ENCODE measurements at places on chromosomes 2 and 18.

GRCh38 chr2:151200277-151200676 is 61.4 kb downstream of the RBM43 start:
- no peak for DNase-seq

GRCh38 chr18:22422909-22423548 is 5.3 kb upstream of the CTAGE1 start:
- DNase-seq, result no peak

- DNase-seq, result no peak
Measured at GRCh38 chr2:211564441-211564840, 974.2 kb downstream of the ERBB4 start.

GRCh38 chr2:241514986-241515737 is 6.8 kb upstream of the STK25 start:
- no peak for DNase-seq

- DNase-seq, result no peak
Measured at GRCh38 chr2:228118940-228119339, 62.5 kb downstream of the SPHKAP start.

DNA sequence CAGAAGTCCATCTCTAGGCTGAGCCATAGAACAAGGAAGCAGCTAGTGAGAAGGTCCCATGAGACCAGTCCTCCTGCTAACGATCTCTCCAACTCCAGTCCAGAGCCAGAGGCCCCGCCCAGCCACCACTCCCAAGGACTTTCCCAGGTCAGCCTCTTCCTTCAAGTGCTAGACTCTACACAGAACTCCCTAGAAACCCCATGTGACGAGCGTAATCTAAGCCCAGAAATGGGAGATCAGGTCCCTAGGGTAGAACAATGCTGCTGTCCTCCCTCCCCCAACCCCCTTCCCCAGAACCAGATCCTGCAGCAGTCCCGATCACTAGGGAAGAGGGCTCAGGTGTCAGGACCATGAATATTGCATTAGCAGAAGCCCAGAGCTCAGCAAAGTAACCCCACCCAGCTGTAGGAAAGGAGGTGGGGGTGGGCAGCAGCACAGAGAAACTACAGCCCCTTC is 6.9 kb downstream of the DCTN1 start:
- DNase-seq, result no peak

DNA sequence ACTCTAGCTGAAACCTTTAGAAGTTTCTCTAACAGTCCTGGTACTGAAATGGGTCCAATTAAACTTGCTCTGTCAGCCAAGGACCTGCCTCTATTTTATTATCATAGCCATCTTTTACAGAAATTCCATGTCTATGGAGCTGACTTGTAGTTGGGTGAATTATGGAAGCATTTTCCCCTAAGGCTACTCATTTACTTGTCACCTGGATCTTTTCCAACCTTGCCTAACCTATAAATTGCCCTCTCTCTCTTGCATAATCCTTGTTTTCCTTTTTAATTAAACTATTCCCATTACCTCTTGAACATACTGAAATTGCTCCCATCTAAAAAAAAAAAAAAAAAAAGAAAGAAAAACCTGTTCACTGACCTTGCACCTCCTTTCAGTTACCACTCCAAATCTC is 74.6 kb upstream of the DOK6 start:
- DNase-seq, result no peak

GRCh38 chr2:36403675-36404230 is 48.2 kb downstream of the CRIM1 start:
- peak; percentile 90 for DNase-seq

GRCh38 chr2:17617516-17617915 is 77.0 kb downstream of the VSNL1 start:
- DNase-seq, result no peak

DNA sequence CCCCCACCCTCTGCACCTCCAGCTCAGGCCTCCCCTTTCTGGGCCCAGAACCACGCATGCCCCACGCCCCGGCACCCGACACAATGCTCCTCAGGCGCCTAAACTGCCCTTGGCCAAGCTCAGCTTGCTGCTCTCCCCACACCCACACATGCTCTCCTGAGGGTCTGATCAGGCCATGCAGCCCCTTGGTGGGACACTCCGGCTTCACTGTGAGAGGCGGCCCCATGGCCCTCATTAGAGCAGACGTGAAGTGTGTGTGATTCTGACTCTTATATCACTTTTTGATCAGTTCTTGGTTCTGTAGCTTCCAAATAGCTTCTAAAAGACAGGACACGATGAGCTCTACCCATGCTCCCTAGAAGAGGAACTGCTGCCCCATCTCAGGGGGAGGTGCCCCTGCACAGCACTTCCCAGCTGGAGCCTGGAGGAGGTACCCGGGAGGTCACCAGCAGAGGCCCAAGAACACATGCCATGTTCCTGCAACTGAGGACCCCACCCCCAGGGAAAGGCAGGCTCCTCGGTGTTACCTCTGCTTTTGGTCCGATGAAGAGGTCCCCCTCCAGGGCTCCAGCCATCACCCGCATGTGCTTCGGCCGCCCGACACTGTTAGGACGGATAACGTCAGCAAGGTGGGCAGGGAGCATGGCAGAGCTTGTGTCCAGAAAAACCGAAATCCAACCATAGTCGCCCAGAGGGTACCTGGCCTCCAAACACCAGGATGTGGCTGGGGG is 3.6 kb downstream of the ACTR1B start:
- DNase-seq, result no peak

- no peak for DNase-seq
Measured at GRCh38 chr18:23494992-23495391, 8.3 kb upstream of the RMC1 start.

GRCh38 chr2:186559848-186560247 is 30.0 kb upstream of the ITGAV start:
- DNase-seq, result no peak

GRCh38 chr2:233422050-233422639 is 67.9 kb downstream of the DGKD start:
- DNase-seq, result no peak

DNA sequence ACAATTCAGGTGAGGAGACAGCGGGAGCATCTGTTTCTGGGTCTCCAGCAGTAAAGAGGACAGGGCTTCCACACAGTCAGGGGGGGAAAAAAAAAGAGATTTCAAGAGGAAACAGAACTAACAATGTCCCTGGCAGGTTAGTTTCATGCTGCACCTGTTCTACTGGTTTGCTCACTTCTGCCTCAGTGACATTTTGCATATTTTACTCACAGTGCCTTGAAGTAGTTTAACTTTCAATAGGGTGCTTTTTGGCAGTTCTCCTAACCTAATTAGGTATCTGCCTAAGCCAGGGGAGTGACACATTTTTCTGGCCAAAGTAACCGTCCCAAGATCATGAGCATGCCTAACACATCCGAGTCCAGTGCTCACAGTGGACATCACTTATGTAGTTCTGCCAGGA is 109.0 kb upstream of the ALK start:
- no peak for DNase-seq

GRCh38 chr2:150339951-150340350 is 147.5 kb downstream of the RND3 start:
- DNase-seq, result no peak

DNA sequence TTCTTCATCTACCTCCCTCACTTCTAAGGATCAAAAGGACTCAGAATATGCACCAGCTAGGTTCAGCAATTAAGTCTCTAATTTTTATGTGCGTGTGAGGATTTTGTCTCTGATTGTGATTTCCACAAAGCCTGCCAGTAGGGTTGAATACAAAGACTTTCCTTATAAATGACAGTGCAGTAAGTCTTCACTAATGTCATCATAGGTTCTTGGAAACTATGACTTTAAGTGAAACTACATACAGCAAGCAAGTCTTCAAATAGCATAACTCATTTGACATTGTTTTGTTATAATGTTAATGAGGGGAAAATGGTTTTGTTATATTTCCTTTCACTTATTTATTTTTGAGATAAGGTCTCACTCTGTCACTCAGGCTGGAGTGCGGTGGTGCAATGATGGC is 526.3 kb upstream of the DCC start:
- no peak for DNase-seq

GRCh38 chr2:44430342-44430741 is 68.6 kb downstream of the CAMKMT start:
- no peak for DNase-seq

DNA sequence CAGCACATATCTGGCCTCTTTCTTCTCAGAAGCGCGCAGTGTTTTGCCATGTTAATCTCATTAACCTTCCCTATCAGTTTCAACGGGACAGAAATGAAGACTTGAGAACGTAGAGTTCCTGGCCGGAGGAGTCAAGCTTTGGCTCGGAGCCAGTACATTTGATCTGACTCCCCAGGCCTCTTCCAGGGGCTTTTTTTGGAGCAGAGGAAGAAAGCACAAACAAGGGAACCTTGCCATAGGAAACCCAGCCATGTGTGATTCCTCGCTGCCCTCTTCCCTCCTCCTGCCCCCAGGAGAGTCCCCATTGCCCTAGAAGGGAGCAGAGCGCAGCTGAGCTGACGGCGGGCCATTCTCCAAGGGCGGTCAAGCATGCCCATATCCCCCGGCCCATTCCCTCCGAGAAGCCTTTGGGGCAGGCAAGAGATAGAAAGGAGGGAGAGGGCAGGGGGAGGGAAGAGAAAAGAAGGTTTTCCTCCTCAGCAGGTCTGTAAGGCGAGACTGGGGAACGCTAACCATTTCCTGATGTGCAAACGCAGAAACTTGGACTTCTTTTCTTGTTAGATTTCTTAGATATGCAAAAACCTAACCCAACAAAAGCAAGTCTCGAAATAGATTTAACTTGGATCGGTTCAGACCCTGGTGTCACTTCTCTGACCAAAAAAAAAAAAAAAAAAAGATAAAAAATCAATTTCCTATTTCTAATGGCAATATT is 63.7 kb upstream of the POU3F3 start:
- DNase-seq, result peak; percentile 7

DNA sequence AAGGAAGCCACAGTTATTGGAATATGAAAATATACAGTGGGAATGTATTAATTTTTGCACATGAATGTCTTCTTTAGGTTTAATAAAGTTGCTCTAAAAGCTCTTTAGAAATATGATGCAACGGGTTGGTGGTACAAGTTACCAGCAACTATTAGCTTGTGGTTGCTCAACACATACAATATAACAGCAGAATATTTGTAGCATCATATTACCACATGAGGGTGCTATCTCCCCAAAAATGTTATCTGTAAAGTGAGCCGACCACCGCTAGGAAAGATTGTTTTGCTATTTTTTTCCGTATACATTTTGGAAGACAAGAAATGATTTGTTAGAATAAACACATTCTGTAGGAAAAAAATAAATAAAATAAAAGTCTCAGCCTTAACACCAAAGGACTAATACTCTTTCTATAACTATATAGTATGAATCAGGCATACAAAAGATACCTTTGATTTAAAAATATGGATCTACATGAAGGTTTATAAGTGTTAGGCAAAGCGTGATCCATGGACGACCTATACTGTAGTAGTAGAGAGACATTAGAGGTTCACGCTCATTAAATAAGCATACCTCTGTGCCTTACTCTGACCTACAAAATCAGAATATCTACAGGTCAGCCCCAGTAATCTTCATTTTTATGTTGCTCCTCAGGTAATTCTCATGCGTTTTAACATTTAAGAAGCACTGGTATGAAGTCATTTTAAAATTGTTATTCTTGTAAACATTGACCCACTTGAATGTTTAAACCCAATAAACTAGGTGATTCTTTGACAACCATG is 1110.6 kb upstream of the ACVR2A start:
- DNase-seq, result peak; percentile 70

GRCh38 chr2:16189029-16189835 is 248.9 kb downstream of the MYCN start:
- no peak for DNase-seq

- no peak for DNase-seq
Measured at GRCh38 chr2:237715459-237715947, 83.1 kb upstream of the RBM44 start.

DNA sequence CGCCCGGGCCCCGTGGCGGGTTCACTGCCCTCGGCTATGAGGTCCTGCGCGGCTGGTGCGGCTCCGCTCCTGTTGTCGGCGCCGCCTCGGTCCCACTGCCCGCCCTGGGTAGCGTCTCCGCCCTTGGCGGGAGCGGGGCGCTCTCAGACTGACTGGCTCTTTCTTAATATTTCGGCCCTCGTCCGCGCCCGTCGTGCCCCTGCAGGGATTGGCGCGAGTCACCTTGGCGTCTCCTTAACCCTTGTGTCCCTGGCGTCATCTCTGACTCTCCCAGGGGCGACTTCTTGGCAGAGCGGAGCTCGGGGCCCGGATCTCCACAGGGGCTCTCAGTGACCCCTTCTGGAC is 1.3 kb downstream of the PTMA start:
- peak; percentile 32 for DNase-seq

Measured in ACHN (cell line).